Stimulated activated CD8-positive, alpha-beta memory T cell treated with anti-CD3 and anti-CD28 coated beads, Interleukin-12 subunit alpha, Interleukin-12 subunit beta, amount 100 ng/mL, for 4 hours (primary cell): ENCODE measurements at places on chromosomes 11 and 22.

- DNase-seq: no peak
These were observed 61.3 kb downstream of the RTL6 start for GRCh38 chr22:44436736-44437135.

GRCh38 chr11:78733031-78733430, 158.4 kb upstream of the NARS2 start:
- no peak for DNase-seq

GRCh38 chr11:125592305-125593113, at the start of gene STT3A:
TSS of gene STT3A (plus strand) at chr11:125592852. CDS start at chr11:125595916, 3,064 bp downstream.
- peak; percentile 96 for DNase-seq

- no peak for DNase-seq
These were observed 103.4 kb downstream of the BRD1 start for GRCh38 chr22:49724030-49724892.

DNA sequence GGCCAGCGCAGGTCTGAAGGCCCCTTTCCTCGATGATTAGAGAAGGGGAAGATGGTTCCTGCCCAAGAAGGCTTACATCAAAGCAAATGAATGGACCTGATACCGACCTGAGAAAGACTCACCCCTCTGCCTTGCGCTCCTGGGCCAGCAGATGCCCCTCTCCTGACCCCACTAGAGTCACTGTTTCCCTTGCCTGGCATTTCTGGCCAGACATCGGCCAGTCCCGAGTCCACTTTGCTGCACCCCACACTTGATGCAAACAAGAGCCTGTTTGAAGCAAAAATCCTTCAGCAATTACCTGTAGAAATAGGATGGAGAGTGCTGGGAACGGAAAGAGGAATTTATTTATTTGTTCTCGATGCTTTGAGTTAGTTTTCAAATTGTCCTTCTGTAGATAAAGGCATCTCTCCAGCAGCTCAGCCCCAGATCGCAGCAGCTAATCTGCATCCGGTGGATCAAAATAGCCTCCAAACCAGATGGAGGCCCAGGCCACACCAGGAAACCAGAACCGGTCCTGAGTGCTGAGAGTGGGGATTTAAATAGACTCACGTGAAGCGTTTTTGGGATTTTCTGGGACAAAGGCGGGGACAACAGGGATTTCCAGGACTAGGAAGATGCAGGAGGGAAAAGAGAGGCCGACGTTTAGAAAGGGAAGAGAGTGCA, 148.6 kb downstream of the TRIM29 start:
- DNase-seq: no peak

GRCh38 chr11:44687388-44687787, 39.4 kb upstream of the TSPAN18 start:
- no peak for DNase-seq

- no peak for DNase-seq
These were observed 96.3 kb upstream of the RAB1B start for GRCh38 chr11:66172146-66172545.

DNA sequence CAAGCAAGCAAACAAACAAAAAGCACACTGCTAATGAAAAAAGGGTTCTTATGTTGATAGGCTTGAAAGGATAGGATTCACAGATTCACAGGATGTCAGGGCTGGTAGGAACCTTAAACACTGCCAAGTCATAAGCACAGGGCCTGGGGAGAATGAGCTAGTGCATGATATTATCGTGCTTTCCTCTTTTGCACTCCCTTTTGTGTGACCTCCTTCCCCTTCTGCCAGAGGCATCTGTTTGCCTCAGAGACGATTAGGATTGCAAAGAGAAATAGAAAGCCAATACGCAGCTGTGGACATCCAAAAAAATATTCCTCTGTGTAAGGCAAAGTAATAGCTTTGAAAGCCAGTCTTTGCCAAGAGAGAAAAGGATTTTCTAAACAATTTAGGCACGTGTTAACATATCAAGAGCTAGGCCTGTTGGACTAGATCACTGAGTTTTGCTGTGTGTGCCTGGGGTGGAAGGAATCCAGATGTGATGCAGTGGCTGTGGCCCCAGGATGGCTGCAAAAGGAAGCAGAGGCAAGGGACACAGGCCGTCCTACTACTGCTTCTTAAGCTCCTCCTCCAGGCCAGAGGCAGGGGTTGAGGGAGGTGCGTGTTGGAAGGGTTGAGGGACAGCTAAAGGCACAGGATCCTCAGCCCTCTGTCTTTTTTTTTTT, 30.6 kb downstream of the MCHR1 start:
- DNase-seq: no peak

- no peak for DNase-seq
These were observed 10.3 kb upstream of the POLD3 start for GRCh38 chr11:74581954-74582547.

DNA sequence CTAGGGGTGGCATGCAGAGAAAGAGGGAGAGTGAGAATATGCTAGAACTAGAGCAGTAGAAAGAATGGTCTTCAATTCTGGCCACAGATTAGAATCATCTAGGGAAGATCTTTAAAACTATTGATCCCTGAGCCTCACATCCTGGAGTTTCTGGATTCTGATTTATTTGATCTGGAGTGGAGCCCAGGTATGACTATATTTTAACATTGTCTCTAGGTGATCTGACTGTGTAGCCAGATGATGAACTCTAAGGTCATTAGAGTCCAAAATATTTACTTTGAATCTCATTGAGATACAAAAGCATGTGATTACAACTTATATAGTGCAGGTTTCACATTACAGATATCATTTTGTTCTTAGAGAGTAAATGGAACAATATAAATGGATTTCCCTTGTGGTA, 79.7 kb downstream of the FDX1 start:
- no peak for DNase-seq

- no peak for DNase-seq
These were observed 22.8 kb upstream of the CLMP start for GRCh38 chr11:123217897-123218296.

DNA sequence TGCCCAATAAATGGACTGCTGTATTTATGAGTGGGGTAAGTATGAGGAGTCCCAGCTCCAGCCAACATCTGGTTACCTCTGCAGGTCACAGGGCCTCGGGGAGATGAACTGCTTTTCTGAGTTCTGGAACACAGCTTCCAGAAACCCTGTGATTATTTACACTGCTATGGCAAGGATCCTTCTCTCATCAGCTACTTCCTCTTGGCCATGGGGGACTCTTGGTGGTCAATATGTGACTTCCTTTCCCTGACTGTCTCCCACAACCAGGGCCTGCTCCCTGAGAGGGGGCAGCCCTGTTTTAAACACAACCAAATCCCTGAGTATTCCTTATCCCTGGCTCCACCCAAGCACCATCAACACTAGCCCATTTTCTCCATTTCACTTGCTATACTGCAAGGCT, 10.0 kb downstream of the RHOG start:
- no peak for DNase-seq
